ENCODE measurements at places on chromosomes 3 and 15.
A peak's percentile ranks its signal among the peaks of the same experiment; 100 is the strongest.

DNA sequence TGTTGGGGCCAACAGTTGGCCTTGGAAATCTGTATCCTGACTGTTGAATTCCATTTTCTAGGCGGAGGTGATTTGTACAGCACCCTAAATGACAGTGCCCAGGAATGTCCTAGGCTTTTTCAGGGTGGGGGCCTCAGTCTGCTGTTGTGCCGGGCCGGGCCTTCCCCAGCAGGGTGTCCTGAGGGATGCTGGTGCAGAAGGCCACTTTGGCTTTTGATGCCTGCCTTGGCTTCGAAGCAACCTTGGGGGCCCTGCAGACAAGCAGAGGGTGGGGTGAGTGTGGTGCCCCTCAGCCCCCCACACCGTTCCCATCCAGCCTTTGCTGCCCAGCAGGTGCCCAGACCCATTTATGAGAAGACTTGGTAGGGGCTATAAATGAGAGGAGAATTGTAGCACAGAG lies 33.0 kb downstream of the SYNM start:
- DNase-seq = no peak

GRCh38 chr3:180698760-180699270 lies 19.5 kb upstream of the CCDC39 start:
- DNase-seq = no peak

- no peak for DNase-seq
Measured at GRCh38 chr3:195718477-195718984, 2.2 kb upstream of the MUC20 start.

- DNase-seq = no peak
Measured at GRCh38 chr3:13290941-13291340, 129.2 kb downstream of the NUP210 start.

DNA sequence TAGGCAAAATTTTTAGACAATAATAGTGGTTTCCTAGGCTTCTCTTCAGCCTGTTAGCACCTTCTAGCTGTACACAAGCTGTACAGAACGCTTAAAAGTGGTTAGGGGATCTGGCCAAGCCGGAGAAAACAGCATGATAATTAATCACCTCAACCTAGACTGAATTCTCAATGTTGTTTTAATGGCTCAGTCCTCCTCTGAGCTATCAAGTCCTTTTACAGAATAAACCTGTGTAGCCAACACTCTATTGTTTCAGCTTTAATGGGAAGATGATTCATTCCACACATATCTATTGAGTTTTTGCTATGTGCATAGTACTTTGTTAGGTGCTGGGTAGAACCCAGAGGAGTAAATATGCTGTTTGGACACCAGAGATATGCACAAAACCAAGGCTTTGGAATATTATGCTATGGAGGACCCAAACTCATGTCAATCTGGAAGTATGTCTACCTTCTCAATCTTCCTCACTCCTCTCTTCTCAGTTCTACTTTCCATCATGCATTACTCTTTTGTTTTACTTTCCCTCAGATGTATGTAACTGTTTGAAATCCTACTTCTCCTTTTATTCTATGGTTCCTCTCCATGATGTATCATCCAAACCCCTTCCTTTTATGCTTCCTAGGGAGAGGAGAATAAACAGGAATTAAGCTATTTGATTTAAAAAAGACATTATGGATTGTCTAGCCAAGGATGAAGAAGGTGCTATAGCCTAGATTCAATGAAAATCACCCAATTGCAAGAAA lies 27.6 kb upstream of the UBE2E2 start:
- DNase-seq = no peak

- DNase-seq = no peak
Measured at GRCh38 chr3:122687298-122687697, 6.7 kb downstream of the PARP14 start.

GRCh38 chr3:77259694-77260093 lies 219.8 kb downstream of the ROBO2 start:
- no peak for DNase-seq

GRCh38 chr3:56484525-56485032 lies 16.3 kb upstream of the ERC2 start:
- DNase-seq = no peak

- no peak for DNase-seq
Measured at GRCh38 chr15:78225783-78226541, 8.4 kb downstream of the ACSBG1 start.

DNA sequence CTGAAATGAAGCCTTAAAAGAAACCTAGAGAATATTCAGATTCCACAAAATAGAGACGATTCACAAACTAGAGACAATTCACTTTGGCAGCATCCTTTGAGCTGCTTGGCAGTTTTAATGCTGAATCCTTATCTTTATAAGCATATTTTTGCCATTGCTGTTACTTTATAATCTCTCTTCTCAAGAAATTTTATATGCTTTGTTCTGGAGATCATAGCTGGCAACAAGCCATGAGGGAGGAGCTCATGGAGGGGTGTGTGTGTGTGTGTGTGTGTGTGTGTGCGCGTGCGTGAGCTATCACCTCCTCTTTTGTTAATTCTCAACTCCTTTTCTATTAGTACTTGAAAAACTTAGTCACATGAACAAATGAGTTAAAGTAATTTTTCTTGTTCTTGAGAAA lies 495.0 kb upstream of the RGMA start:
- no peak for DNase-seq

DNA sequence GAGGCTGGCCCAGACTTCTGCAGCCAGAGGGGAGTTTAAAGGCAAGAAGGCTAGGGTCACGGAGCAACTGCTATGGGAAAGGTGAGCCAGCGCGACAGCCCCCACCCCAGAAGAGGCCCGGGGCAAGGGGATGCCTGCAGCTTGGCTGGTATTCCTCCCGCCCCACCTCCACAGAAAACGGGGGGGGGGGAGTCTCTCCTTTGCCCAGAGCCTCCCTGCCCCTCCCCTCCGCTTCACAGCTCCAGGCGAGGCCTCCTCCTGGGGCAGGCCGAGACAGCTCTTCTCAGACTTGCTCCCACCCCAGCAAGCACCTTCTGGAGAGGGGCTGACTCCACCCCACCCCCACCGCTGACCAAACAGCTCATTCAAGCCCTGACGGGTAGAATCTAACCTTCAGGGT lies 13.4 kb downstream of the ANP32A start:
- DNase-seq = no peak

- no peak for DNase-seq
Measured at GRCh38 chr3:194671511-194671899, 486 bp downstream of the LSG1 start.

DNA sequence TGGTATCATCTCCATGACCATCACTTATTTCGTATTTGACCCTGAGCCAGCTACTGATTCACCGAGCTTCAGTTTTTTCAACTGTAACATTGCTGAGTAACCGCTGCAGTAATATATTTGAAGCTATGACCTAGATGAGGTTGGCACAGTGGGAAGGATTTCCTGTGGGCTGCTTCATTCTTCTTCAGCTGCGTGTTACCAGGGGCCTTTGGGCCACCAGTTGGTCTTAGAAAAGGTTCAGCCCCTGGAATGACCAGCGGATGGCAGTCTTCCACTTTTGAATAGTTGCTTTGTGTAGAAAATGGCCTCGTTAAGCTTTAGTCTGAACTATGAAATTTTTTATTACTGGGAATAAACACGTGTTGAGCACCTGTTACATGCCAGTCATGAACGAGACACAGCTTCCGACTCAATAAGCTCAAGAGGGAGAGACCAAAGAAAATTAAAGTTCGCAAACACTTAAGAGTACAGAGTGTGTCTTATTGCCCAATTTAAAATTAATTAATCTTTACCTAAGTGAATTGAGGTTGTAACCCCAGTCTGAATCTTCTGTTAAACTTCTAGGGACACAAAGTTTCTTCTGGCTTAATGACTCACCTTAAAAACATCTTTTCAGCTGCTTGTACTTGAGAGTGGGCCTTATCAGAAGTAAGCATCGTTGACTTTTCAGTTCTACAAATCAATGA lies 57.6 kb upstream of the NR2E3 start:
- DNase-seq = peak; percentile 58

GRCh38 chr15:55221090-55222011 lies 24.6 kb upstream of the RSL24D1 start:
- DNase-seq = peak; percentile 16

- DNase-seq = no peak
Measured at GRCh38 chr3:14169871-14170270, 8.5 kb downstream of the XPC start.

All from eye (tissue), 1 donor.